T47D (cell line): ENCODE measurements at places on chromosomes 5 and 9.

GRCh38 chr5:15558240-15558639 lies 58.3 kb downstream of the FBXL7 start:
- DNase-seq: no peak

DNA sequence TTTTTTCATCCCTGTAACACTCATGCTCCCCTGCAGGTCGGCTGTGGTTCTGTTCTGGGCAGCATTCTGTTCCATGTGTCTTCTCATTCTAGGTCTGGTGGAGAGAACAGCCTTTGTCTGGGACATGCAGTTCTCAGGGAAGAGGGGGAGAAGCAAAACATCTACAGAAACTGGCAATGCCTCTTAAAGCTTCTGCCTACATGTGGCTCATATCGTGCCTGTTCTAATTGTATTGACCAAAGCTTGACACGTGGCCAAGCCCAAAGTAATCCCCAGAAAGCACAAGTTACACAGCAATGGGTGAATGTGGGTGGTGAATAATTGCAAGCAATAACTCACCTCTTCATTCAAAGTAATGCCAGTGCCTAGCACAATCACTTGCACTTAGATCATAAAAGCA lies 218.2 kb upstream of the IL12B start:
- DNase-seq: no peak

GRCh38 chr9:109904666-109905065 lies 124.7 kb downstream of the PALM2AKAP2 start:
- no peak for DNase-seq

DNA sequence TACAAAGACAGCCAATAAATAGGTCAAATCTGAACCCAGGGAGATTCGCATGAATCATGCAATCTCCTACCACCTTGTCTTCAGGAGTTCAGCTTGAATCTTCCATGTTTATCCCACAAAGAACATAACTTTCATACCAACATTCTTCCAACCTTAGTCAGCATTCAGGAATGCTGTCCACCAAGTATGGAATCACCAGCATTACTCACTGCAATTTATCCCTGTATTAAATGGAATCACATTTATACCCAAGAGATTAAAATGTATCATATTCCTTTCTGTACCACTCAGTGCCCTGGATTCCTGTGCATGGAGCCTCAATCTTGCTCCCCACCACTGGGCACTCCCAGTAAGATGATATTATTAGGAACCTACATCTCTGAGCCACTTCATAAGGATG lies 162.6 kb downstream of the GLIS3 start:
- no peak for DNase-seq

DNA sequence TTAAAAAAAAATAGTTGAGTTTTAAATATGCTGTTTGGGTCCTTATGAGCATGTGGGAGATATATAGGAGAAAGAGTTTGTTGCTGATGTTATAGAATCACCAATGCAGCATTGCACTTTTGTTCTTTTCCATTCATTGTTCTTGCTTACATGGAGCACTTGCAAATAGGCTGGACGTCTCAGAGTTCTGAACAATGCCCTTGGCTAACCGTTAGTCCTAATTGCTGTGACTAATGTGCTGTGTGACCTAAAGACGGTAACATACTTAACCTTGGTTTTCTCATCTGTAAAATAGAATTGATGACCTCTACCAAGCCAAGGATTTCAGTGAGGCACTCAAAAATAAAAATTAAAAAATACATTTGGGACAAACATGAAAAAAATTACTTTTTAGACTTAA lies 29.8 kb downstream of the PIK3R1 start:
- no peak for DNase-seq

GRCh38 chr9:108579757-108580439 lies 275.9 kb downstream of the ACTL7B start:
- peak; percentile 39 for DNase-seq

DNA sequence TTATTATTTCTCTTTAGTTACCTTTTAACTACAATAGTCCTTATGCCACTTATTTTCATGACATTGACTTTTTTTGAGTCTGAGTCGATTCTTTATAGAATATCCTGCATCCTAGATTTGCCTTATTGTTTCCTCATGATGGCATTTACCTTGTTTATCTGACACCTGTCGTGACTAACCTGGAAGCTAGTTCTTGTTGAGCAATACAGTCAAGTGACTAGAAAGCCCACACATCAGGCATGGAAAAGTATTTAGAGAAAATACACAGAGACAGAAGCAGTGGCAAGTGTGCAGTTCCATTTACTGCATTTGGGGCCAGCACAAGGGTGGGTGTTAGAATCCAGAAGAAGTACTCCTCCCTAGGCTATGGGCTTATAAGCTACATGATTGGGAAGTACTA lies 97.8 kb downstream of the ERMP1 start:
- DNase-seq: no peak

DNA sequence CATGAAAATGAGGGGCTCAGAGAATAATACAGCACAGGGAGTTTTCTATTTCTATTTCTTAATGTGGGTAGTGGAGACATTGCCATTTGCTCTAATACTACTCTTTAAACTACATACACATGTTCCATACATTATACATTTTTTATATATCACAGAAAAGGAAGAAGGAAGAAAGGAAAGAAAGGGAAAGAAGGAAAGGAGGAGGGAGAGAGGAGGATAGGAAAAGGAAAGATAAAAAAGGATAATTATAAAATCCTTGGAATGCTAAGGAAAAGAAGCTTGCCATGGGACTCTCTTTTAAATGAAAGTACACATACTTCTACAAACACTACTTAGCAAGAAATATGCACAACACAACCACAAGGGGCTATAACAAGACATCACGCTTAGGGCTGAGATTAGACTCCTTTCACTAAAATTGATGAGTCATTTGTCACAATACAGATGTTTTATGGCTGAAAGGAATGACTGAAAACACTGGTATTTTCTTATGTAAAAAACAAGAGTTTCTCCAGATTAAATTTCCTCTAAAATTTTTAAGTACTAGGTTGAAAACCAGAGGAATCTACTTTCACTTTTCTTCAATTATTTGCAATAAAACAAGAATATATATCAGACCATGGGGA lies 219.8 kb downstream of the ARL15 start:
- no peak for DNase-seq

DNA sequence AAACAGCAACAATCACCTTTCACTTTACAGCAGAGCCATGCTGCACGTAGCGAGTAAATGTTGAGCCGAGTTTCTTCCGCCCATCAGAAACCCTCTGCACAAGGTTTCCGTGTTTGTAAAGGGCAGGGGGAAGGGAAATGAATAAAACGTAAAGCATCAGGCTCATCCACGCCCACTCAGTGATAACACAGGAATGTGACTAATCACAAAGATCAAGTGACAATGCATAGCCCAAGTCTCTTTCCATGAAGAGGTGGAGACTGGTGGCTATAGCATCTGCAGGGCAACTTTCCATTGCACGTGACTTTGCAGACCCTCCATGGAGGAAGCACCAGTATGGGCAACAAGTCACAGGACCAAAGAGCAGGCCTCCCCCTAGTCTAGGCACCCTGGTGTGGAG lies 56.6 kb downstream of the CAMSAP1 start:
- DNase-seq: no peak

DNA sequence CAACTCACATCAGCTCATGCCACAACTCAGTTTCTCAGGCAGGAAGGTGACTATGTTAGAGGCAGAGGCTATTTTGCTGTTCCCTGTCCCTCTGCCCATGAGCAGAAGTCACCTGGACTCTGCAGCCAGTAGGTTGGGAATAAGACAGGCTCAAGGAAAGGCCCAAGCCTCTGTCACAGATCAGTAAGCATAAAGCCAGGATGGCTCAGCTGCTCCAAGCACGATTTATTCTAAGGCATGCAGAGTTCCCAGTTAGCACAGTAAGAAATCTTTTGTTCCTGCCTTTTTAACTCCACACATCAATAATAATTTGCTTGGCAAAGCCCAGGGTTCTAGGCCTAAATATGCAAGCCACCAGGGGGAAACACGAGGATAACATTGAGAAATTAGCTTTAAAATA lies 249.0 kb upstream of the ADRA1B start:
- no peak for DNase-seq

- DNase-seq: peak; percentile 35
These were observed 87.4 kb downstream of the PSD2 start for GRCh38 chr5:139882961-139883539.

DNA sequence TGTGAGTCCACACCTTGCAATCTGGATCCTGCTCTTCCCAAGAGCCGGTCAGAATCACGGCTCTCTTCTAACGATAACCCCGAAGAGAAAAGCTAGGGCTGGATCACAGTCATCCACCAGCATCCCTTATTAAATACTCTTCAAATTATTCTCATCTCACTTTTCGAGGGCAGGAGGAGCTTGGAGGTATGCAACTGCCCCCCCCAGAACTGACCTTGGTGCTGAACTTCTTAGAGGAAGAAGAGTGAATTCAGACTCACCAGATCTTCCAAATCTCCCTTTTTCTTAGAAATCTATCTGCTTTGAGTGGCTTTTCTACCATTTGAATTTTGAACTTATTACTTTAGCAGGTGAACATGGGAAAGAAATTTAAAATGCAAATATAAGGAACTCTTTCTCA lies 75.7 kb downstream of the MED10 start:
- DNase-seq: no peak

DNA sequence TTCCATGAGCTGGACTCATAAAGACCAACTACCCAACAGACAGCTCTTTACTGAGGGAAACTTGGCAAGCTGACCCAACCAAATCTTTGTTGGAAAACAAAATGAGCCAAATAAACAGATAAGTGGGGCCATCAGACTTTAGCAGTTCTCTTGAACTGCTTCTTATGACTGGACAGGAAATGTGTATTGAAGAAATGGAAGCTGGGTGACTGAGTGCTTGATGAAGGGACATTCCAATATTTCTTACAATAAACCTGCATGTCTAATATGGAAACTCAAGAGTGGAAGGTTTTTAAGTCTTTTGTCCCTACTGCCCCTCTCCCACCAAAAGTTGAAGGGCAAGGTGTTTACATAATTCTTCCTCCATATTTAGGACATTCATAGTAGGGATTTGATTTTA lies 218.8 kb upstream of the NR4A3 start:
- DNase-seq: no peak

- no peak for DNase-seq
These were observed 630.9 kb downstream of the IRX1 start for GRCh38 chr5:4226565-4226964.
